ENCODE measurements at places on chromosomes 6 and 20.

- DNase-seq = no peak
Measured at GRCh38 chr20:22966787-22967464, 68.2 kb upstream of the SSTR4 start.

GRCh38 chr6:36110863-36111262 is 19.4 kb upstream of the MAPK13 start:
- DNase-seq = no peak

GRCh38 chr6:122180132-122180531 is 219.3 kb upstream of the HSF2 start:
- DNase-seq = no peak

DNA sequence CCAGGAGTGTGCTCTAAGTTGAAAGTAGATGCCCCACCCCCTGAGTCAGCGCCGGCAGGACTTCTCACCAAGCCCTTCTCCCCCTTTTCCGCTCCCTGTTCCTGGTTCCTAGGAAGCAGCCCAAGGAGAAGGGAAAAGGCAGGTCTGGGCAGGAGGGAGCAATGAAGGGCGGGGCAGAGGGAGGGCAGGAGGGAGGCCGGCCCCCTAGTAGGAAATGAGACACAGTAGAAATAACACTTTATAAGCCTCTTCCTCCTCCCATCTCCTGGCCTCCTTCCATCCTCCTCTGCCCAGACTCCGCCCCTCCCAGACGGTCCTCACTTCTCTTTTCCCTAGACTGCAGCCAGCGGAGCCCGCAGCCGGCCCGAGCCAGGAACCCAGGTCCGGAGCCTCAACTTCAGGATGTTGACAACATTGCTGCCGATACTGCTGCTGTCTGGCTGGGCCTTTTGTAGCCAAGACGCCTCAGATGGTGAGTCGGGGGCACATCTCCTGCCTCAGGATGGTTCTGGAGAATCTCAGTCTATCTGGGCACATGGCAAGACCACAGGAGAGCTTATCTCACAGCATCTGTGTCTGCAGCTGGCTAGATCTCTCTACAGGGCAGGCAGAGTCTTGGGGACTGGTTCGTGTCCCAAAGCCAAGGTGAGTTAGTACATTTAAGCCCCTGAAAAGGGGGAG is at the start of gene PROCR:
TSS of gene PROCR (plus strand) at position 320 of the 681 bp plus-strand sequence. CDS start at position 403, 83 bp downstream.
- no peak for DNase-seq

DNA sequence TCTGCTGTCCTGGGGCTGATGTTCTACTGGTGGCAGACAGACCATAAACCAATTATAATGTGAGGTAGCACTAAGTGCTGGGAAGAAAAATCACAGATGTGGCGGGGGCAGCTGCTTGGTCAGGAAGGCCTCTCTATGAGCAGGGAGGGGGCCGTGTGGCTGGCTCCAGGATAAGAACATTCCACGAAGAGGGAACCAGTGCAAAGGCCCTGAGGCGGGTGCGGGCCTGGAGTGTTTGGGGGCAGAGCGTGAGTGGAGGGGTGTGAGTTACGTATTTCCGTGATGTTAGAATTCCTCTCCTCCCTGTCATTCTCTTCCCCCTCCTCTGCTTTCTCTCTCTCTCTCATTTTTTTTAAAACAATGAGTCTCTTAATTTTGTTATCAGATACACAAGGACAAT is 67.2 kb downstream of the CEBPB start:
- DNase-seq = no peak

DNA sequence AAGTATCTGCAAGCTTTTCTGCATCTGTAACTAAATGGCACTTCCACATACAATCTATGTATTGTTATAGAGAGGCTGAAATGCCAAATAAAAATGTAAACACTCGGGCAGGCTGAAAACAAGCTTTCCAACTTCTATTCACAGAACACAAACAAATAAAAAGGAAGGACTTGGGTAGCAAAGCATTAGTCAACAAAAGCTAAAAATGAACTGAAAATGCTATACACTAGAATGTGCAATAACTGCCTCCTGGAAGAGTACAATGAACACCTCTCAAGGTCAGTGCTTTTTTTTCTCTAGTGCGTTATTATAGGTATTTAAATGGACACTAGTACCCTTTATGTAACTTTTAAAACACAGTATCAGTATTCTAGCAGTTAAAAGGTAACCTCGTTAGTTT is 31.4 kb downstream of the STK38 start:
- DNase-seq = no peak

DNA sequence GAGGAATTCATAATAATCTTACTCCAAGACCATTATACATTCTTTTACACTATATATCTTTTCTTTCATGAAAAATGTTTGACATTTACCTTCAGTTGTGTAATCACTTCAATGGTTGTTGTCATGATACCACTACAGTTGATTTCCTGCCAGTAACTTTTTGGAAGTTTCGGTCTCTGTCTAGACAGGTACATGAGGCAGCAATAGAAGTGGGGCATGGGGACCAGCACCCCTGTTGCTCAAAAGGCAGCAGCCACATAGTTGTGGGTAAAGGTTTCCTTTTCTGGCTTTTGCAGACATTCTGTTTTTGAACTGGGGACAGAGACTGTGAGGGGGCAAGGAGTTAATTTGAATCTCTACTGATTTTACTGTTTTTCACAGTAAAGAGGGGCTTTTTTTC is 14.1 kb downstream of the SAMD5 start:
- no peak for DNase-seq

- no peak for DNase-seq
Measured at GRCh38 chr6:107691062-107691751, 132.9 kb downstream of the SCML4 start.

GRCh38 chr20:37775200-37775599 is 81.4 kb downstream of the CTNNBL1 start:
- DNase-seq = no peak

DNA sequence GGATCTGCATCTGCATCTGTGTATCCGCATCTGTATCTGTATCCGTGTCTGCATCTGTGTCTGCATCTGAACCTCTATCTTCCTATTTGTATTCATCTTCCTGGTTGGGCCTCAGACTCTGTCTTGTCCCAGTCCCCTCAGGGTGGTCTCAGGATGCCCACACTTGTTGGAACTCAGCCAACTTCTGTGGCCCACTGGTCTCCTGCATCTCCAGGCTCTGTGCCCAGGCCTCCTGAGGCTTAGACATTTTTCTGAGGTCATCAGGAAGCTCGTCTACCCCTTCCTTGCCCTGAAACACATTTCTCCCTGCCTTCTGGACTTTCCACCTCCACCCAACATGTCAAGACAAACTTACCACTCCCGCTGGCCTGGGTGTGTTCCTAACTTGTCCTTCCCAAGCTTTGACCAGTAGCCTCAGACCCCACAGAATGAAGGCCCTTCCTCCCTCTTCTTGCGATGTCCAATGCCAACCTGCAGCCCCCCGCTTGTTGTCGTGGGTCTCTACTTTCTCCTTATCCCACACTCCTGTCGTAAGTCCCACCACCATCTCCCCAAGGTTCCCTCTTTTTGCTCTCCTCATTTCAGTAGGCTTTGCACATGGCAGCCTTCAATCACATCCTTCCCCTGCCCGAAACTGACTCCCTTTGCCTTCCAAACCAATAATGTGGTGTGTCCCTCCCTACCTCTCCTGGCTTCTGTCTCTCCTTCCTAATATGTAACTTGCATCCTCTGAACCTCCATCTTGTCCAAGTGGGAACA is 176.5 kb downstream of the DLL1 start:
- no peak for DNase-seq

DNA sequence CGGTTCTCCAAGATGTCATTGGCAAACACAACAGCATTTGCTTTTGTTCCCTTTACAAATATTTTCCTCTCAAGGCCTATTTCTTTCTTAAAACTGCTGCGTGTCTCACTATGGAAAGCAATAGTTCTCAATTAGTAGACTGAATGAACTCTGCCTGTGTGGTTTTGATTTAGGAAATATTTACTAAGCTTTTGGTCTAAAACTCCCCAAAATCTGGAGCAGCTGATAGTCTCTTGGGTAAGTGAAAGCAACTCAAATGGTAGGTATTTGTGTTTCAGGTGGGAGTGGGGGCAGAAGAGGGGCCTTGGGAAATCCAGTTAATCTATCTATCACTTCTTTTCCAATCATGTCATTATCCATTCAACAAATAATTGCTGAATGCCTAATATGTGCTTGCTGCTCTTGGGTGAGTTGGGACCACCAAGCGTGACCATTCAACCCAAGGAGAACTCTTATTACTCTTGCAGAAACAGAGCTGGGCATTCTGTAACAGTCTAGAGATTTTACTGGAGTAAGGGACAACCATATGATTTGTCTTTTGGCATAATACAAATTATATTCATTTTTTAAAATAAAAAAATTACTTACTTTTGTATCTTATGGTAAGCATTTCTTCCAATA is 33.2 kb upstream of the ADTRP start:
- no peak for DNase-seq

DNA sequence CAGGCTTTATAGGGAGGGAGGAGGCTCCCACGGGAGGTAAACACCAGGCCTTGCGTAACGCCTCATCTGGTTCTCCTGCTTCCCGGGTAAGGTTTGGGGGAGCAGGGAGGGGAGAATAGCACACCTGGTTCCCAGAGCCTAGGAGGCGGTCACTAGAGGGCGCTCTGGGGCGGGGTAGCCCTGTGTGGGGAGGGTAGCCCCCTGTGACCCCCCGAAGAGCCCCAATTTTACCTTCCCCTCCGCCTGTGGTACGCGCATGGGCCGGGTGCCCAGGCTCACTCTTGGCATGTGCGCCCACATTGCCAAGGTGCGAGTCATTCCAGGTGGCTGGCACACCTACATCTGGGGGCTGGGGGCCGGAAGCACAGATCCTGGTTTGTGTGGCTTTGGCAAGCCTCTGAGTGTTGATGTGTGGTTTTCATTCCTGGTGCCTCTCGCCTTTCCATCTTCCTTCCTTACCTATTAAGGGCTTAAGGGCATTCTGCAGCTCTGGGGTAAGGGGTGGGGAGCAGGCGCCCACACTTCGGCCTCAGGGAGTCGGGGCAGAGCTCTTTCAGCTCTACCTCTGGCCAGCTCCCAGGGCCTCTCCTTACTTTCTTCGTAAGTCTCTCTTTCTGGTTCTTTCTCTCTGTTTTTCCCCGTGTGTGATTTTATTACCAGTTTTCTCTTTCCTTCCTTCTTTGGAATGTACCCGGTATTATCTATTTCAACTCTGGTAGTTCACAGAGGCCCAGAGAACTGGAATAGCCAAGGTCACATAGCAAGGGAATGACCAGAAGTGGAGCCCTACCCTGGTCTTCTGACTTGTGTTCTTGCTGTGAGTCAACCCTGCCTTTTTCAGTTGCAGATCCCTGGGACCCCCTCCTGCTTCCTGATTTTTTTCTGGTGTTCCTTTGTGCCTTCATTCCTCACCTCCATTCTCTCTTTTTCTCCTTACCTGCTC is 492 bp upstream of the RNF39 start:
- no peak for DNase-seq
